Activated CD4-positive, alpha-beta T cell treated with anti-CD3 and anti-CD28 coated beads for 24 hours (primary cell): ENCODE measurements at places on chromosomes 6 and 20.

DNA sequence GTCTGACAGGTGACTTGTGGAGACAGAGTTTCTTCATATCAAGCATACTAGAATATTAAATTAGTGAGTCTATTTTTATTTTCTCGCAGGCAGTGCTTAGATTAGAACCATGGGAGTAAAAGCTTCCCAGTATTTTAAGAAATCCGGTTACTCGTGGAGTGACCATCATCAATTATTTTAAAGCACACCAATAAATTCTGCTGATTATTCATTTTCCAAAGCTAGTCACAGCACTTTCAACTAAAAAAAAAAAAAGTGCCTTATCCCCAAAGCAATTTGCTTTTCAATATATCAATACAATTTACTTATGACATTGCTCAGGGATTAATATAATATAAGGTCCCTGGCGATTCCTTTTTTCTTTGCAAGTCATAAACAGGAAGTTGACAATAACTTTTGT lies 26.3 kb upstream of the OLIG3 start:
- DNase-seq: no peak

DNA sequence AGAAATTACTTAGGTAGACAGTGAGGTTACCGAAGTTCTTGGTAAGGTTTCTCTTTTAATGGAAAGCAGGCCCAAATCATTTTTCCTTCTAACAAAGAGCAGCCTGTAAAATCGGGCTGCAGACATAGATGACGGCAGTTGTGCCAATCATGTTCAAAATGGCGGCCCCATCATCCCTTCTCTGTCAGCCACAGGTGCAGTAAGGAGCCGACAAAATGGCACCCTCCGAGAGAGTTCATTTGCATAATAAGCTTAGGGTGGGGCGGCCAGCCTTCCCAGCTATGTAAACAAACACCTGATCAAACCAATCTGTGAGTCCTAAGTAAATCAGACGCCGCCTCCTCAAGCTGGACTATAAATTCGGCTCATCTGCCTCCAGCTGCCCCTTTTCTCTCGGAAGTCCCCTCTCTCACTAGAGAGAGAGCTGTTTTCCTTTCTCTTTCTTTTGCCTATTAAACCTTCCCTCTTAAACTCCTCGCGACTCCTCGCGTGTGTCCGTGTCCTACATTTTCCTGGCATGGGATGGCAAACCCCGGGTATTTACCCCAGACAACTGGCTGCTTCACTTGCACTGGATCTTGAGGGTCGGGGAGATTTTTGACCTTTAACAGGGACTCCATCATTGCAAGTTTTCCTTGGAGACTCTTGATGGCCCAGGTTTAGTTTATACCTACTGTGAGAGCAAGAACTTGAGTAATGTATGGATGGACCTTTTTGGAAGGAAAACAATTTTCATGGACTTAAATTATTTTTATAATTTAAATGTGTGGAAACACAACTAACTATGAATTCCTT lies 8.9 kb upstream of the DDR1 start:
- no peak for DNase-seq

- DNase-seq: no peak
Observed at GRCh38 chr6:115272311-115272710, 788.4 kb downstream of the FRK start.

DNA sequence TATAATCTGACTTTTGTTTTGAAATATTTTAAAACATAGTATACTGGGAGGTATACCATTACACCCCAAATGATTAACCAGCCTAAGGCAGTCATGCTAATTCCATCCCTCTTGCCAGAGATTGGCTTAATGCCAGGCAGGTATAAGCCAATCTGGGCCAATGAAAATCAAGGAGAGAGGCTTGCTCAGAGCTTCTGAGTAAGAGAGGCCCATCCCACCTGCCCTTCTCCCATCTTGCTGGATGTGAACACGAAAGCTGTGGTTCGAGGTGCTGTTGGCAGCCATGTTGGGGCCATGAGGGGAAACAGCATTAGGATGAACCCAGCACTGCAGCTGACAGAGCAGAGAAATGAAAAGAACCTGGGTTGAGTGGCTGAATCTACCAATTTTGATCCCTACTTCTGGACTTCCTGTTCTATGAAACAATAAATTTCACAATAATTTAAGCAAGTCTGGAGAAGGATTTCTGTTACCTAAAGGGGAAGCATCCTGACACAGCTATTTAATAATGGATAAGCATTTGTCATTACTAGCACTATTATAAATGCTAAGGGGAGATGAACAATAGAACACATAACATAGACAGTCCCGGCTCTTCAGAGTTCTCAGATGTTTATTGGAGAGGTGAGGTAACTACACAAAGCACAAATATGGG lies 152.3 kb downstream of the CDC5L start:
- no peak for DNase-seq

- no peak for DNase-seq
Observed at GRCh38 chr6:94622783-94623182, 954.6 kb upstream of the MANEA start.

- no peak for DNase-seq
Observed at GRCh38 chr6:98747273-98747672, 87.1 kb upstream of the POU3F2 start.

- no peak for DNase-seq
Observed at GRCh38 chr6:89527634-89528033, 94.7 kb downstream of the ANKRD6 start.

- DNase-seq: no peak
Observed at GRCh38 chr20:37190354-37191112, 11.2 kb upstream of the MROH8 start.

DNA sequence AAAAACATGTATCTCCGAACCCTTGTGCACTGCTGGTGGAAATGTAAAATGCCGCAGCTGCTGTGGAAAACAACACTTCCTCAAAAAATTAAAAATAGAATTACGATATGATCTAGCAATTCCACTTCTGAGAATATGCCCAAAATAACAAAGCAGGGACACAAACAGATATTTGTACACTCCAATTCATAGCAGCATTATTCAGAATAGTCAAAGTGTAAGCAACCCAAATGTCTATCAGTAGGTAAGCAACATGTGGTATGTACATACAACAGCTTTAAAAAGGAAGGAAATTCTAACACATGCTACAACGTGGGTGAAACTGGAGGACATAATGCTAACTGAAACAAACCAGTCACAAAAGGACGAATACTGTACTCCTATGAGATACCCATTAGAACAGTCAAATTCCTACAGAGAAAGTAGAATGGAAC lies 5.7 kb upstream of the RAB5IF start:
- no peak for DNase-seq

GRCh38 chr20:16621435-16622141 lies 48.3 kb upstream of the KIF16B start:
- no peak for DNase-seq

GRCh38 chr6:111644893-111645430 lies 39.3 kb upstream of the TRAF3IP2 start:
- no peak for DNase-seq

- no peak for DNase-seq
Observed at GRCh38 chr6:114051031-114051430, 80.1 kb upstream of the HDAC2 start.

GRCh38 chr20:2468581-2469407 lies 1.8 kb downstream of the SNRPB start:
- DNase-seq: no peak

- no peak for DNase-seq
Observed at GRCh38 chr20:8187740-8188139, 55.7 kb downstream of the PLCB1 start.

DNA sequence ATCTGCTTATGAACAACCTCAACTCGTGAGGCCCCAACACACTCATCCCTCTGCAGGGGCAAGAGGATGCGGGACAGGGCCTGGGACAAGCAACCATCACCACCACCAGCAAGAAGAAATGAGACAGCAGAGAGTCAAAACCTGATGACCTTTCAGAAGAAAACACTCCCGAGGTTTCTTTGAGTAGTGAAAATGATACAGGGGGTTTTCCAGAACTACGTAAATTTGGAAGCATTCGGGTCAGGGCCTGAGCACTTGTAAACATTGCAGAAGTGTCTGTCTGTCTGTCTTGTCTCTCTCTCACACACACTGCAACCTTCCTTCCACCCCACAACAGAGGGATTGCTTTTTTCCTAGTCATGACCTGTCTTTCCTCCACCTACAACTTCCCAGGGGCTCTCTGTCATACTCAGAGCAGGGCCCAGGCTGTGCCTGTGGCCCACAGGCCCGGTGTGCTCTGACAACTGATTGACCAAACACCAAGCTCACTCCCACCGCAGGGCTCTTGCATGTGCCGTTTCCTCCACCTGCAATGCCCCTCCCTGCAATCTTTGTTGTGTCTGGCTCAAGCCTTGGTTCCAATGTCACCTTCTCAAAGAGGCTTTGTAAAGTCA lies 90.9 kb downstream of the BMP7 start:
- no peak for DNase-seq

- no peak for DNase-seq
Observed at GRCh38 chr6:6926856-6927255, 180.9 kb upstream of the RREB1 start.

DNA sequence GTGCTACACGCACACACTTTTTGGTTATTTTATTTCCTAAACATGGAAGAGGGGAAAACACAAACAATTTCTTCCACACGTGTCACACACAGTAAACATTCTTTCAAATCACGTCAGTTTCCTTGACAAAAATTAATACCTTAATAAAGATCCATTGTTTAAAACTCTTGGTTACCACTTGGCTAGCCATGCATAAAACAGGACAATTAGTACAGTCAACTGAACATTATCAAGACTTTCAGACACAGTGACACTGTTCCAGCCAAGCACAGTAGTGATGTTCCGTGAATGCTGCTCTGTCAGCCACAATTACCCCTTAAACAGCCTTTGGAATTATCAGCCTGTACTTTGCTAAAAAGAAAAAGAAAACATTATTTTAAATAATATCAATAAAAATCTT lies 50.8 kb downstream of the GMDS start:
- DNase-seq: no peak

GRCh38 chr6:122416825-122417224 lies 17.4 kb downstream of the HSF2 start:
- DNase-seq: no peak

GRCh38 chr6:39420300-39421265 lies 98.1 kb upstream of the KCNK16 start:
- no peak for DNase-seq

DNA sequence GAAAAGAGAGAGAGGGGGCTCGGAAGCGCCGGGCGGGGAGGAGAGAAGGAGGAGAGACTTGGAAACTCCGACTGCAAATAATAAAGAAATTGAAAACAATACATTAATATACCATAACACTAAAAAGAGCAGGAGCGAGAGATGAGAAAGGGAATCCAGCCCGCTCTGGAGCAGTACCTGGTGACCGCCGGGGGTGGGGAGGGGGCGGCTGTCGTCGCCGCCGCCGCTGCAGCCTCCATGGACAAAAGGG lies 338 bp downstream of the E2F3 start:
- no peak for DNase-seq

GRCh38 chr6:160258346-160259142 lies at the start of gene SLC22A2:
Gene SLC22A2, minus strand, starts transcription at chr6:160258821. Its CDS starts 64 bp downstream, at chr6:160258757.
- no peak for DNase-seq

DNA sequence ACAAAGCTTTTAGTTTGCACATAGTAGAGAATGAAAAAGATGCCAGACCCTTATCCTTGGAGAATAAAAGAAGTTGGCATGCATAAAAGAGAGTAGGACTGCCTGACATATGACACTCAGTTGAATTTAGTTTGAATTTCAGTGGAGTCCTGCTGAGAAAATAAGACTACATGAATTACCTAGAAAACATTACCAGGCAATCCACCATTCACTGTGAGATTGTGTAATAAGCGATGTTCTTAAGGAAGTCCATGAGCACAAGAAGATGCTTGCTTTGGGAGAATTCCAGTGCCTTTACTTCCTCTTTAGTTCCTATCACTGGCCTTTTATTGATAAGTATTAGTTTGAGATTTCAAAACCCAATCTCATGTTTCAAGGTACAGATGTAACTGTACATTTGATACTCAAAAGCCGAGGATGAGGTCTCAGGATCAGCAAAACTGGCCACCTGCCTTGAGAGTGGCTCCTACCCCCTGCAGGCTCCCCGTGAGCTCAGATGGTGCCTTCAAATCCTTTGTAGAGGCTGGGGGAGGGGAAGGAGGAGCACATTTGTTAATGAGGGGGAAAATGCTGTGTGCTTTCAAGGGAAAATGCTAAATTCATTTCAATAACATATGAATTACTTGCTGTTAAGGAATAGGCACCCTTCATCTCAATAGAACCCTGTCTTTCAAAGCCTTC lies 11.2 kb upstream of the UNC93A start:
- DNase-seq: no peak

GRCh38 chr6:105875974-105876640 lies 210.0 kb upstream of the PRDM1 start:
- no peak for DNase-seq

- DNase-seq: no peak
Observed at GRCh38 chr20:38108438-38108985, 56.6 kb downstream of the TGM2 start.

GRCh38 chr20:17557675-17558006 lies 12.2 kb upstream of the DSTN start:
- DNase-seq: no peak

DNA sequence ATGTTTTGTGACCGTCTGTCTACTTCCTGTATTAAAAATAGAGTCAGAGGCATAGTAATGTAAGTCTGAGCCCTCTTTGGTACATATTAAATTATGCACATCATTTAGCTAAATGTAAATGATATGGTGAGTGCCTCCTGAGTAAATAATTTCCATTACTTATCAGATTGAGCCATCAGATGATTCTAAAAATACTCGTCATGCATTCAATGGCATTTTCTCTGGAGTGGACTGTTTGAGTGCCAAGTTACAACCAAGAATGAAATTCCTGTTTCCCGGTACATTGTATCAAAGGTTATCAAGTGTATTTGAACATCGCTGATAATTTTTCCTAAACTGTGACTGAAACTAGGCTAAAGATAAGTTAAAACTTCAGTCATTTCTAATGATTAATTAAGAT lies 81.0 kb downstream of the AKAP7 start:
- DNase-seq: no peak

DNA sequence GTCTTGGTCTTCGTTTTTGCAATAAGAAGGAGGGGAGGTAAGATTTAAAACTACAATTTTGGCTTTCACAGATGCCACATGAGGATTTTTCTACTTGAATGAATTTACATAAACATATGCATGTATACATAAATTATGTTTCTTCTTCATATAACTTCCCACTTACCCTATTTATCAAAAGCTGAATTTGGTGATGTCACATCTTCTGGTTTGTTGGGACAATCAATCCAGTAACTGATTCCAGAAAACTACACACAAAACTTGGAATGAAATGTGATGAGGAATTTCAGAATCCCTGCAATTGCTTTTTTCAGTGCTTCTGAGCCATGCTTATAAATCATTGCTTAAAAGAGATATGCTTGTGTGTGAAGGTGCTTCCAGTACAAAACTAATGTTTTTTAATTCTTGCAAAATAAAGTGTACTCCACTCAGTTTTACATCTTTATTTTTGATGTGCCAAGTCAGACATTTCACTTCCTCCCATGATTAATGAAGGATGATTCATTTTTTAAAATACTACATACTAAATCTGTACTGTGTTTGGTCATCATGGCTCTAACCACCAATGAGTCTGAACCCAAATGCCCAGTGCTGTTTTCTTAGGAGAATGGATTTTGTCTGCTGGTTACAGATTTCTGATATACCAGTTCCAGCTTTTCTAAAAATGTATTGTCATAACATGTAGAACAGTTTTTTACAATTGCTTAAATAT lies 32.1 kb upstream of the RIN2 start:
- no peak for DNase-seq
